ENCODE measurements at places on chromosomes 5 and 9.

GRCh38 chr5:12902611-12903010 is 998.4 kb upstream of the CTNND2 start:
- no peak for DNase-seq

GRCh38 chr9:109652971-109653370 is 127.0 kb upstream of the PALM2AKAP2 start:
- peak; percentile 46 for DNase-seq

DNA sequence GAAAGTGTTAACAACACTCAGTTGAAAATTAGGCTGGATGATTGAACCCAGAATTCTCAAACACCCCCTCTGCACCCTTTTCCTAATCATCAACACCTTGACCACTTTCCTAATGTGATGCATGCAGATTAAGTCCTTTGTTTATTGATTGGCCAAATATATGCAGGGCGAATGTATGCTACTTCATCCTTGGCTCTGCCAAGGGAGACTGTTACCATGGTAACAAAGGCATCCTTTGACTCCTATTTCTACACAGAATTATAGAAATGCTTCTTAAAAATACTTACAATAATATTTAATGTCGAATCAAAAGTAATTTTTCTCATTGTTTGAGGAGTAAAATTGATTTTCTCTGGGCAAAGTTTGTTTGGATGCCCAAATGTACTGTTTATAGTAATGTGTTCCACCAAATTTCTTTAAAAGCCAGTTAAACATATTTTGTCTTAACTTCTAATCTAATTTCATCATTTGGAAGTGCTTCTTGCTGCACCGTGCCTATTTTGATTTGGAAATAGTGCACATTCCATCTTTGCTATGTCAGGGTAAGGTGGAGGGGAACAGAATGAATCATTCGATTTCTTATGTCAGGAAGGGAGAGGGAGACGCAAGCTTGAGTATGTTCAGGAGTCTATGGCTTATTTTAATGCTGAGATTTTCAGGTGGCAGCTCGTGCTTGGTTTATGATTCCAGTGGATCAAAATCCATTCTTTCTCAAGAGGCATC is 1384.3 kb upstream of the WWC1 start:
- no peak for DNase-seq

GRCh38 chr9:17476401-17476800 is 102.5 kb upstream of the SH3GL2 start:
- DNase-seq = no peak

- DNase-seq = no peak
Measured at GRCh38 chr9:92971776-92972175, 24.5 kb downstream of the FGD3 start.

DNA sequence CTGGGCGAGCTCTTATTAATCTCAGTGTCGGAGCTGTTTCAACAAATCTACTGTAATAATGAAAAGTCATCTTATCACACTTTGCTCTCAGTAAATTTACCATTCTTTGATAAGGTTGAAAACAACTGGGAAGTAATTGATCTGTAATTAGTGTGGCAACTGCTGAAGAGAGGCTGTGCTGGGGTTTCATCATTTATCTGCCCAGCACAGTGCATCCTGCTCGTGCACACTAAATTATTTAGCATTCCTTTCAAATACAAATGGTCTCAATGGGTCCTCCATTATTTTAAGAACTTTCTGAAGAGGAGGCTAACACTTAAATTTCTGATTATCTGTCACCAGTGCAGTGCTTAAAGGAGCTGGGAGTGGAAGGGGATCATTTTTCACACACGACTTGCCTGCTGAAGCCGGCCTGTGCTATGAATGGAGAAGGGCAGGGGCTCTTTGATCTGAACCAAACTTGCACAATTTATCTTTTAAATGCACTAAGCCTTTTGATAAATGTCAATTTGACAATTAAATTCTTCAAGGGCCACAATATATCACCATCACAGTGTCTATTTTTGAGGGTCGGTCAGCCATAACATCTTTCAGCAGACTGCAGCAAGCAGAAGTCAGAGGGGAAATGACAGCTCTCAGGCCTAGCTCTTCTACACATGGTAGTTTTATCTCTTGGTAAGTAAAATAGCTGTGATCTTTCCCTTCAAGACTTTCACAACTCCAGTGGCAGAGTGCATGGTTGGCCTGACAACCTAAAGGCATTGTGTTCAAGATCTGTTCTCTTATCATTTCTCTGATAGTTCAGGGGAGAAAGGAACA is 106.4 kb upstream of the EFNA5 start:
- DNase-seq = no peak

- DNase-seq = peak; percentile 67
Measured at GRCh38 chr9:97109194-97109811, 70.4 kb upstream of the CTSV start.

Measured in suppressor macrophage treated with lipopolysaccharide for 4 hours (primary cell).